ENCODE measurements at places on chromosomes 4 and X.
A peak's percentile ranks its signal among the peaks of the same experiment; 100 is the strongest.

DNA sequence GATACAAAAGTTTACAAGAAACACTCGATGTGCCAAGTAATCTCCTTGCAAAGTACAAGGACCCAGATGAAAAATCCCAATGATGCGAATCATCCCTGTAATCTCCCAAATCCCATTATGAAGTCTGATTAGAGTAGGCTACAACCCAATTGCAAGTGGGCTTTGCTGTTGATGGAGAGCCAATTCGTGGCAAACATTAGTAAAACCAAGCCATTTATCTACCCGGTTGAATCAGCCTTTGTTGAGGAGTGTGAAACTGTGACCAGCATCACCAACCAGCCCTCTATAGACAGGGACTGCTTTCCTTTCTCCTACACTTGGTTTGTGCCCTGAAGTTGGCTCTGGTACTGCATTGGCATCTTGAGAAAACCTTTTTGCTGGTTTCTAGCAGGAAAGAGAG, 1.2 kb upstream of the PRPS2 start:
- peak; percentile 79 for DNase-seq
- no peaks in the 10 kb centered on the region for H3K36me3 ChIP-seq
- no peaks in the 10 kb centered on the region for H3K4me1 ChIP-seq
- no peak overlapping the region for H3K4me3 ChIP-seq

- H3K4me1 ChIP-seq = no peaks in the 10 kb centered on the region
- no peaks in the 10 kb centered on the region for H3K36me3 ChIP-seq
- H3K4me3 ChIP-seq = no peak overlapping the region
- no peak overlapping the region for H3K27ac ChIP-seq
- DNase-seq = no peak
These were observed 1.6 kb downstream of the TMEM187 start for GRCh38 chrX:153974003-153974725.

DNA sequence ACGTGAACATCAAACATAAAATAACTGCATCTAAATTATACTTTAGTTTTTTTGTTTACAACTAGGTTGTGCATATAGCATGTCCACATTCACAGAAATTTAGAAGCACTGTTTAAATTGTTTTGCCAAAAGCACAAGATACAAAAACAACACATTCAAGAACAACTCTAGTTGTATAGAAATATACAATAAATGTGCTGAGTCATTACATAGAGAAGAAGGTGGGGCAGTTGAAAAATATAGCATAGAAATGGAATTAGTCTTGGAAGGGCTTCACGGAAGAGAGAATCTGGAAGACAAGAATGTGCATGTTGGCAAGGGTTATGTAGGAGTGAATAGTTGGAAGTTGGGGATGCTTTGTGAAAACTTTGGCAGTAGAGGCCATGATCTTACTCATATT, 239.0 kb upstream of the GLRA2 start:
- H3K4me3 ChIP-seq = no peak overlapping the region
- no peak for DNase-seq
- H3K27ac ChIP-seq = no peak overlapping the region
- no peaks in the 10 kb centered on the region for H3K27me3 ChIP-seq
- H3K4me1 ChIP-seq = no peaks in the 10 kb centered on the region

- no peaks in the 10 kb centered on the region for H3K4me1 ChIP-seq
- no peaks in the 10 kb centered on the region for H3K27me3 ChIP-seq
- no peaks in the 10 kb centered on the region for H3K36me3 ChIP-seq
- DNase-seq = no peak
These were observed 91.9 kb downstream of the GPC4 start for GRCh38 chrX:133323431-133323830.

GRCh38 chrX:154023276-154024000, 3.7 kb upstream of the IRAK1 start:
- no peak for DNase-seq
- H3K27ac ChIP-seq = no peak overlapping the region
- H3K4me1 ChIP-seq = no peaks in the 10 kb centered on the region
- no peaks in the 10 kb centered on the region for H3K36me3 ChIP-seq

DNA sequence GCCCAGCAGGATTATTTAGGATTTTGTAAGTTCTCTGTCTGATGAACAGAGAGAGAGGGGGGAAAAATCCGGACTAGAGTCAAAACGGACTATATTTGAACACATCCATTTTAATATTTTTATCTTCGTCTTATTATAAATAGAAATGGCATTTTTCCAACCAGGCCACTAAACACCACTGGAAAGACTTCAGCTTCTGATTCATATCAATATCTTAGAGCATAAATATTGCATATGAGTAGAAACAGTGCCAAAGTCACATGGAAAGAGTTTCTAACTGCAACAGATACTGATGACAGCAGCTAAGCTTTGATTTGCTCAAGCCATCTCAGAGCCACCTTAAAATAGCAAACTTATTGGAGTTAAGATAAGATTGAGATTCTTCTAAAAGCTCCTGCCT, 456 bp downstream of the PPARGC1A start:
- no peaks in the 10 kb centered on the region for H3K27me3 ChIP-seq
- H3K4me3 ChIP-seq = no peak overlapping the region
- no peak for DNase-seq
- H3K27ac ChIP-seq = no peak overlapping the region
- H3K4me1 ChIP-seq = peaks cover 5% of the 10 kb centered on the region

GRCh38 chr4:47390428-47391125, 72.9 kb downstream of the COMMD8 start:
- no peak overlapping the region for H3K27ac ChIP-seq
- DNase-seq = no peak
- H3K4me3 ChIP-seq = no peak overlapping the region

- no peaks in the 10 kb centered on the region for H3K36me3 ChIP-seq
- peaks cover 2% of the 10 kb centered on the region for H3K4me1 ChIP-seq
- no peak overlapping the region for H3K4me3 ChIP-seq
- H3K27ac ChIP-seq = no peak overlapping the region
- no peaks in the 10 kb centered on the region for H3K27me3 ChIP-seq
- no peak for DNase-seq
These were observed 100.3 kb upstream of the USP9X start for GRCh38 chrX:40984962-40985361.

GRCh38 chrX:9369802-9370291, 95.0 kb upstream of the TBL1X start:
- H3K36me3 ChIP-seq = no peaks in the 10 kb centered on the region
- no peak overlapping the region for H3K4me3 ChIP-seq
- H3K27me3 ChIP-seq = no peaks in the 10 kb centered on the region
- H3K4me1 ChIP-seq = no peaks in the 10 kb centered on the region
- no peak for DNase-seq

DNA sequence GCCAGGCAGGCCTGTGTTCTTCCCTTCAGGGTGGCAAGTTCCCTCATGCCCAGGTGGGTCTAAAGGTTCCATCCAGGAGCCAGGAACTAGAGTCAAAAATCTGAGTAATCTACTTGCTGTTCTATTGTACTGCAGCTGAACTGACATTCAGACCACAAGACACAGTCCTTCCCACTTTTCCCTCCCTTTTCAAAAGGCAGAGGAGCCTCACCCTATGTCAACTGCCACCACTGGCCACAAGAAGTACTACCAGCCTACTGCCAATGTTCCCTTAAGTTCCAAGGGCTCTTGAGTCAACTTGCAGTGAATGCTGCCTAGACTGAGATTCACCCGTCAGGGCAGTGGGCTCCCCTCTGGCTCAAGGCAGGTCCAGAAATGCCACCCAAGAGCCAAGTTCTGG, 133.5 kb downstream of the FAM47B start:
- DNase-seq = peak; percentile 48
- no peak overlapping the region for H3K27ac ChIP-seq
- no peaks in the 10 kb centered on the region for H3K27me3 ChIP-seq
- H3K4me1 ChIP-seq = no peaks in the 10 kb centered on the region

- no peak overlapping the region for H3K4me3 ChIP-seq
- peak; percentile 7 for DNase-seq
- no peaks in the 10 kb centered on the region for H3K4me1 ChIP-seq
- no peaks in the 10 kb centered on the region for H3K36me3 ChIP-seq
These were observed 13.7 kb downstream of the MED14 start for GRCh38 chrX:40721489-40722106.

GRCh38 chr4:169345316-169345721, 74.6 kb upstream of the SH3RF1 start:
- H3K27ac ChIP-seq = no peak overlapping the region
- H3K27me3 ChIP-seq = no peaks in the 10 kb centered on the region
- no peak overlapping the region for H3K4me3 ChIP-seq
- no peak for DNase-seq

DNA sequence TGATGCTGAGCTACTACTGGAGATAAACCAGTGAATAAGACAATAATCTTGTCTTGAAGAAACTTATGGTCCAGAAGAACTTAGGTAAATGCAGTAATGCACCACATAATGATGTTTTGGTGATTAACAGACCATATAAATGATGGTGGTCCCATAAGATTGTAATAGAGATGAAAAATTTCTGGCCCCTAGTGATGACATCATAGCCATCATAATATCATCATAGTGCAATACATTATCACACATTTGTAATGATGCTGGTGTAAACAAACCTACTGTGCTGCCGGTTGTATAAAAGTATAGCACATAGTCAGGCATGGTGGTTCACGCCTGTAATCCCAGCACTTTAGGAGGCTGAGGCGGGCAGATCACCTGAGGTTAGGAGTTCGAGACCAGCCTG, 846.8 kb downstream of the FSTL5 start:
- no peaks in the 10 kb centered on the region for H3K4me1 ChIP-seq
- no peak for DNase-seq
- H3K4me3 ChIP-seq = no peak overlapping the region
- no peak overlapping the region for H3K27ac ChIP-seq
- H3K27me3 ChIP-seq = no peaks in the 10 kb centered on the region

DNA sequence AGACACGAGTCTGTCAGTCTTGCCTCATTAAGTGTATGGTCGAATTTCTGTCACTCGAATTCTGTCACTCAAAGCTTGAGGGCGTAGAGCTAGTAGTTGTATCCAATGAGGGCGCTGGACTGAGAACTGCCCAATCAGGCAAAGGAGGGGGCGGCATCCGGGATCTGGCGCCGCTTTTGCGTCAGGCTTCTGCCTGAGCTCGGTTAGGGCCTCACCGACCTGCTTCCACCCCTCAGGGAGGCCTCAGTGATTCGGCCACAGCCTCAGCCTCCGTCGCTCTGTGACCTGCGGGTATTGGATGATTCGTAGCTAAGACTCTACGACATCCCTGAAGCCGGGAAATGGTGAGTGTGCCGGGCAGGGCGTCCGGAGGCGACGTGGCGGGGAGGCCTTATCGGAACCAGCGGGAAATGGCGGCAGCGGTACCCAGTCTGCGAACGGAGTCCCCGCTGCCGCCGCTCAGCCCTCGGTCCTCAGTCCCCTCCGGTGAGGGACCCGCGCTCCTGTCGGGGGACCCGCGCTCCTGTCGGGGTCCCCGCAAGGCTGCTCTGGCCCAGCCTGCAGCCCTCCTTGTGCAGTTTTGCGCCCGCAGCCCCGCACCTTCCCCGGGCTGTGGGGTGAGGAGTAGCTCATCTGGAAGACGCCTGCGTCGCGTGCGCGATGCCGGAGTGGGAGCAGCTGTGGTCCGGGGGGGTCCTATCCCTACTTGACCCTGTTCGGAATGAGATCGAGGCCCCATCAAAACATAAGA, 88.3 kb downstream of the ZNF718 start:
- no peaks in the 10 kb centered on the region for H3K36me3 ChIP-seq
- H3K27me3 ChIP-seq = no peaks in the 10 kb centered on the region
- H3K27ac ChIP-seq = peak overlapping the region; percentile 90
- no peaks in the 10 kb centered on the region for H3K4me1 ChIP-seq

DNA sequence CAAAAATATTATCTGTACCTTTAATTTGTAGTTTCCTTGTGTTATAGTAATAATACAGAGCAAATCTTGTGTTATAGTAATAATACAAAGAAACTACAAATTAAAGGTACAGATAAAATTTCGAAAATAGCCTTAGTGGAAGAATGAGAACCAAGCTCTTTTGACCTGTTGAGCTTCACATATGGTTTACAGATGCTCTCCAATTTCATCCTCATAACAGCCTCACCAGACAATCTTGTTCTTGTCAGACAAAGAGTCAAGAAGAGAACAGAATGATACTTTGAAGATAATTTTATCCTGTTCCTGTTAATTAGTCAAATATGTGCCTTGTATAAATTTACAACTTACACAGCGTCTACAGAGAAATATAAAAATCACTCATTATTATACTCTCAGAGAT, 12.8 kb downstream of the ATXN3L start:
- no peak overlapping the region for H3K27ac ChIP-seq
- no peaks in the 10 kb centered on the region for H3K36me3 ChIP-seq
- no peak overlapping the region for H3K4me3 ChIP-seq
- DNase-seq = no peak
- no peaks in the 10 kb centered on the region for H3K27me3 ChIP-seq
- H3K4me1 ChIP-seq = no peaks in the 10 kb centered on the region

DNA sequence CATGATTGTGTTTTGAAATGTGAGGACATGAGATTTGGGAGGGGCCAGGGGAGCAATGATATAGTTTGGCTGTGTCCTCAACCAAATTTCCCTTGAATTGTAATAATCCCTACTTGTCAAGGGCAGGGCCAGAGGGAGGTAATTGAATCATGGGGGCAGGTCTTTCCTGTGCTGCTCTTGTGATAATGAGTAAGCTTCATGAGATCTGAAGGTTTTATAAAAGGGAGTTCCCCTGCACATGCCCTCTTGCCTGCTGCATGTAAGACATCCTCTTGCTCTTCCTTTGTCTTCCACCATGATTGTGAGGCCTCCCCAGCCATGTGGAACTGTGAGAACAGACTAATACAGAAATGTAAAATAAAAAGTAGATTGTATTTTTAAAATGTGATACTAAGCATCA, 1294.9 kb downstream of the ADGRL3 start:
- H3K4me3 ChIP-seq = no peak overlapping the region
- H3K27me3 ChIP-seq = no peaks in the 10 kb centered on the region
- no peak overlapping the region for H3K27ac ChIP-seq
- no peaks in the 10 kb centered on the region for H3K36me3 ChIP-seq

DNA sequence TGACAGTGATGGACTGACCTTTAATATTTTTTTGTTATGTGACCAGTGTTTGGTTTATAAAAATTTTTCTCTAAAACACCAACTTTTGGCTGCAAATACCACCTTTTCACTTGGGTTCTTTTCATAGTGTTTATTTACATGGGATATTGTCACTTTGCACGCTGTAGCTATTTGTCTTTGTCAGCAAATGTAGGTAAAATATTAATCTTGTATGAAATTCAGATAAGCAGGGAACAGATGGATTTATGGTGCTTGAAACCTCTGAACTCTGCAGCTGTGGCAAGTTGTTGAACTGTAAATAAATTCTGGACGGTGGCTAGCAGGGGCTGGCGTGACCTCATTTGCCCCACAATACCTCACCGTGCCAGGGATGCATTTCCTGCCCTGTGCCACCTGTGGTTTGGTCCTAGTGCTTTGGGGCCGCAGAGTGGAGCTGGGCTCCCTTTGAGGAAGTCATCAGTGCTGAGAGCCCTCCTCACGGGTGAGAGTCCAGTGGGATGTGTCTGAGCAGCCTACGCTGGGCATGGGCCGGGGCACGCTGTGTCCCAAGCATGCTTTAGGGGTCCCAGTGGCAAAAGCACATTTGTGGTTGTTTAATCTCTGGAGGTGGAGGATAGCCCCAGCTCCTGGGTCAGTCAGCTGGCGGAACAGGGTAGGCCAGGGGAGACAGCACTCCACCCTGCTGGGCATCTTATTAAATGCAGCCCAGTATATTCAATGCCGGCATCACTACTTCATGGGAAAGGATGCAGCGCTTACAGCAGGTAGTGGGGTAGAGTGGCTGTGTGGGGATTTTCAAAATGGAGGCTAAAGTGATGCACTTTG, 108.6 kb downstream of the TBL1X start:
- DNase-seq = peak; percentile 20
- no peaks in the 10 kb centered on the region for H3K36me3 ChIP-seq
- no peak overlapping the region for H3K27ac ChIP-seq
- no peaks in the 10 kb centered on the region for H3K27me3 ChIP-seq
